Activated naive CD4-positive, alpha-beta T cell (primary cell): ENCODE measurements at places on chromosomes 12 and 14.
A peak's percentile ranks its signal among the peaks of the same experiment; 100 is the strongest.

DNA sequence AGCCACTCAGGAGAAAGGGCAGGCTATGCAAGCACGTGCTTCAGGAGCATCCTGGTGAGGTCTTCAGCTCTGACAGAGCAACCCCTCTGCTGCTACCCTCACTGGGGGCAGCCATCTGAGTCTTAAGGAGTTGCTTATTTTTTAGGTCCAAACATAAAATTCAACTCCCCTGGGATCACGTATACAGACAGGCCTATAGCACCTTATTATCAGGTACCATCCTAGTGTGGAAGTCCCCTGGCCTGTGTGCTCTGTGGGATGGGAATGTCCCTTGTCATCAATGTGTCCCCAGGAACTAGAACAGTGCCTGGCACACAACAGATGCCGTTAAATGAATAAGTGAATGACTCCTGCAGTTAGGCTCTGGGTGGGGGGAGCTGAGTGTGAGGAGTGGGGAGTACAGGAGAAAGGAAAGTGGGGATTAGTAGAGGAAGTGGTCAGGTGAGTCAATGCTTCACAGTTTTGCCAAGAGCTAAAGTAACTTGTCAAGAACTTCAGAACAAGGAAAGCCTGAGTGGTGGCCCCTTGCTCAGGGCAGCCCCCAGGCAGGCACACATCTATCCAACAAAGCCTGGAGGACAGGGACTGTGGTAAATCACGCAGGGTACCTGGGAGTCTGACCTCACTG lies 33.5 kb downstream of the DAD1 start:
- no peak for DNase-seq

GRCh38 chr14:77130386-77130785 lies 11.2 kb downstream of the ZDHHC22 start:
- no peak for DNase-seq

DNA sequence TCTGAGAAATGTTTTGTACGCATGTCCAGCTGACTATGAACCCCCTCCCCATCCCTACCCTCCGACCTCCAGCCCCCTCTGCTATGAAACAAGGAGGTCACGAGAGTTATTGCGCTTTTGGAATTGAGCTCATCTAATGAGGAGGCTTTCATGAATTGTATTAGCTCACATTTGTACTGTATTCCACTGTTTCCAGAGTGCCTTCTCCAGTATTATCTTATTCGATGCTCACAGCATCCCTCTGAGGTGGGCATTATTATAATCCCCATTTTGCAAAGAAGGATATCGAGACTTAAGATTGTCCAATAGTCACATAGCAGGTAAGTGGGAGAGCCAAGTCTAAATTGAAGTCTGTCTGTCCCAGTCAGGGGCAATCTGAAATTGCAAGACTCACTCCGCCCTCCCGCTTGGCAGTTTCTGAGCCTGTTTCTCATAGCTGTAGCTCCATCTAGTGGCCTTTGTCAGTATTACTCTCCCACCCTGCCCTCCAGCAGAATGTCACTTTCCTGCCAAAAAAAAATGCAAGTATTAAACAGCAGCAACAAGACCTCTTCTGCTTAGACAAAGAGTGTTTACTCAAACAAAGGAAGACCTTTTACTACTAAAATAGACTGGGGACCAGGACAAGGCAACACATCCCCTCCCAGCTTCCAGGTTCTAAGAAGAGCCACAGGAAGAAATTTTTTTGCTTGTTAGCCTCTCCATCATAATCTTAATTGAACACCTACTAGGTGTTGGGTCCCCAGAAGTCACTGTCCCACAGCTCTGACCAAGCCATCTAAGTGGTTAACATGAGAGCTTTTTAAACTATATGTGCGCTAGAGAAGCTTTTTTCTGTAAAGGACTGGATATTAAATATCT lies 48.6 kb upstream of the TMEM233 start:
- peak; percentile 2 for DNase-seq

GRCh38 chr14:87286826-87287225 lies 706.2 kb downstream of the GALC start:
- no peak for DNase-seq

DNA sequence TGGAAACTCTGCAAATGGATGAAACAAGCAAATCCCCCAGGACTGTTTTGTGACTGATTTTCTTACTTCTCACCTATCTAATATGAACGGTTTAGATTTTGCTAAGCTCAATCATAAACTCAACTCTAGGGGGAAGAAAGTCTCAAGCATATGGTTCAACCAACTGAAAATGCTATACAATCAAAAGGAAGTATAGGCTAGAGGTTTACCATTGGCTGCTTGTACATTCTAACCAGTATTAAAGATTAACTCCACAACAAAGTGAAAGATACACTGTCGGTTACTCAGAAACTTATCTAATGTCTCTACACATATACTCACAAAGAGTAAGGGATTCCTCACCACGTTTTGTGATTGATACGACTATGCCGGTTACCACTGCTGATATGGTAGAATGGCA lies 281.8 kb upstream of the SOX5 start:
- DNase-seq: no peak

- DNase-seq: no peak
Measured at GRCh38 chr14:97692084-97692483, 894.9 kb downstream of the VRK1 start.

DNA sequence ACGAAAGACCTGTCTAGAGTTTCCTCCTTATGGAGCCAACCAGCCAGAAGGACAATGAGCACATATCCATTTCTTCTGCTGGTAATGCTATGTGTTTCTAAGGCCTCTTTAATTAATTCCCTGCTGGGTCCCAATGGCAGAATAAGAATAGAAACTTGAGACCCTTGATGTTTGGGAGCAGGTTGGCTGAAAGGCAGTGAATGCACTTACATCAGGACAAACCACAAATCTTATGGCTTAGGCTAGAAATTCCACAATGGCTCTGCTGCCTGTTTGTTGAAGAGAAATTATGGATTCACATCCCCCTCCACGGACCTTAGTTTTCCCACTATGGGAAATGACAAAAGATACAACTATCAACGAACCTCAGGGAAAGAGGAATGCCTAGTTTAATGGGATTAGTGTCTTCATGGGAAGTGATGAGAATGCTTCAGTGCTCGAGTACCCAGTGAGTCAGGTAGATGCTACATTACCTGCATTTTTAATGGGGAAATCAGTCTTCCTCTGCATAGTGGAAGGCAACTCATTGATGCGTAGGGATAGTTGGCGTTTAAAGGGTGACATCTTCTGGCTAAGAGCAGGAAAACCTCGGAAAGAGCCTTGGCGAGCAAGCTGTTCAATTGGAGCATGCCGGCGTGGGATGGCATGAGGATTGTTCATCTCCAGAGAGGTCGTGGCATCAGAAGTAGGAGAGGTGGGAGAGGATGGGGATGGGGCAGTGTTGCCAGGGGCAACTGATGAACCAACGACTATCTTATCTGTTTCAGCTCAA lies 46.5 kb downstream of the PAPLN start:
- no peak for DNase-seq

DNA sequence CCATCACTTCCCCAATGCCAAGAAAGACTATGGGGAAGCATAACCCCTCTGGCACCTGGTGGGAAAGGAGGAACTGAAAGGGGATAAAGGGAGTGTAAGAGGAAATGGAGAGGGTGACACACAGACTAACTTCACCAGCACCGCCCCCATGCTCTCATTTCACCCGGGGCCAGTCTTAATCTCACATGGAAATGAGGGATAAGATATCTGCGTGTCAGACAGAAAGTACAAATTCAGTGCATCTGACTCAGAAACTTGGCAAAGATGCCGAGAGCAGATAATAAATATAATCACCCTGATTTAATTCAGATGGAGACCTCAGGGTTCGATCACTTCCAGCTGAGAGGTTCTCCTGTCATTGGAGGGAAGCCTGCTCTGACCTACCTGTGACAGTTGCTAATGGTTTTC lies 191.6 kb downstream of the DUSP6 start:
- no peak for DNase-seq

GRCh38 chr12:5723071-5723470 lies 222.0 kb downstream of the ANO2 start:
- no peak for DNase-seq

- no peak for DNase-seq
Measured at GRCh38 chr12:128853600-128854197, 421 bp downstream of the GLT1D1 start.

DNA sequence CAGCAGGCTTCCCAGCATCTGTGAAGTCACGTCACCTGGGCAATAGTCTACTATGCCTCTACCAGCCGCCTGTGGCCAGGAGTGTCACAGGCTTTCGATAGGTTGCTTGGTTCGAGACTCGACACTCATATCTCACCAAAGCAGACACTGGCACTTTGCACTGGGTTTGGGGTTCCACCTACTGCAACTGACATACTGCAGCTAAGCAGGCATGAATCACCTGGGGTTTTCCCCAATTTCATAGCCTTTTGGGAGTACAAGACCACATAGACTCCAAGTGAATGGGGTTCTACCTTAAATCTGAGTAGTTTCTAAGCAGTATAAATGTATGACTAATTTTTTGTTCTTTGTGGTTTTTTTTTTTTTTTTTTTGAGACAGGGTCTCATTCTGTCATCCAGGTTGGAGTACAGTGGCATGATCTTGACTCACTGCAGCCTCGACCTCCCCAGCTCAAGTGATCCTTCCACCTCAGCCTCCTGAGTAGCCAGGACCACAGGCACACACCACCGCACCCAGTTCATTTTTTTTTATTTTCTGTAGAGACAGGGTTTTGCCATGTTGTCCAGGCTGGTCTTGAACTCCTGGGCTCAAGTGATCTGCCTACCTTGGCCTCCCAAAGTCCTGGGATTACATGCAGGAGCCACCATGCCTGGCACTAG lies 32.1 kb downstream of the DMAC2L start:
- DNase-seq: no peak

DNA sequence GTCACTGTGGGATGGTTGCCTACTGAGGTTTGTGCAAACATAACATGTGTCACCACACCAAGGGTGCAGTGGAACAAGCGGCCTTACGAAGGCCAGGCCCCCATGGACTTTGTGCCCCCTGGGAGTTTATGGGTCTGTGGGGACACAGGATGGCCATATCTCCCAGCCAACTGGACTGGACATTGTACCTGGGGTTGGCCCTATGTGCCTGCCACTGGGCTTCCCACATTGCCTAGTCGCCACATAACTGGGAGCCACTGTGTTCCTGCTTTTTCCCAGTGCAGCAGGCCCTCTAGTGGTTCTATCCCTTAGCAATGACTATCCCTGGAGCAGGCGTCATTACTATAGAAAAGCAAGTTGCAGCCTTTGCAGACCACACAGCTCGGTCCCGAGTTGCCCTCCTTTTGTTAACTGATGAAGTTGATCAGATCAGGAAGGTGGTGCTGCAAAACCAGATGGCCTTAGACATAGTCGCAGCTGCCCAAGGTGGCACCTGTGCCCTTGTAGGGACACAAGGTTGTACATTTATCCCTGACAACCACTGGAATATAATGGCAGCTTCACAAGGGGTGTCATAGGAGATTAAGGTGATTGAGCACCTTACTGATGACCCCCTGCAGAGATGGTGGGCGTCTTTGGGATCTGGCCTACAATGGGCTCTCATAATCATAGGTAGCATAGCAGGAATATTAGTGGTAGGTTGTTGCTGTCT lies 15.2 kb upstream of the RNASE12 start:
- DNase-seq: no peak

DNA sequence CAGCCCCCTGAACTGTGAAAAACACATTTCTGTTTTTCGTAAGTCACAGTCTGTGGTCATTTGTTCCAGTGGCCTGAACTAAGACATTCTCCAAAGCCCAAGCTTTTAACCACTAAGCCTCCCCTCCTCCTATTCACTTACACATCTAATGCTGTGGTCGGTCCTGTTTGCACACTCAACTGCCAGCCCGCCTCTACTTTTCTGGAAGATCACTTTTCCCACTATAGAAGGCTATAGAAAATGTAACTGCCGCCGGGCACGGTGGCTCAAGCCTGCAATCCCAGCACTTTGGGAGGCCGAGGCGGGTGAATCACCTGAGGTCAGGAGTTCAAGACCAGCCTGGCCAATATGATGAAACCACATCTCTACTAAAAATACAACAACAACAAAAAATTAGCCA lies 524.7 kb upstream of the TMEM132C start:
- DNase-seq: no peak

- no peak for DNase-seq
Measured at GRCh38 chr14:59275668-59276067, 87.2 kb downstream of the DAAM1 start.
